CD4-positive, alpha-beta T cell treated with Interleukin-15 for 4 hours (primary cell): ENCODE measurements at places on chromosomes 6 and 20.

DNA sequence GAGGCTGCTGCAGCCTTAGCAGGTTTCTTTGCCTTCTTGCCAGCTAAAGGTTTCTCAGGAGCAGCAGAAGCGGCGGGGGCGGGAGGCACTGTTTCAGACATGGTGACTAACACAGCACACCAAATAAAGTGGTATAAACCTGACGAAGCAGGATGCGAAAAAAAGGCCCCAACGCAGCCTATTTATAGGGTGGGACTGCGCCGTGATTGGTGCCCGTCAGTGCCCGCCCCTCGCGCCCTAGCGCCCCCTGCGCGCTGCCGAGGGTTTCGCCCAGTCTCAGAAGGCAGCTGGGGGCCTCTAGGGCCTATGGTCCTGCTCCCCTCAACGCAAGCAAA, 55.0 kb downstream of the TRIM38 start:
- DNase-seq: peak; percentile 76

DNA sequence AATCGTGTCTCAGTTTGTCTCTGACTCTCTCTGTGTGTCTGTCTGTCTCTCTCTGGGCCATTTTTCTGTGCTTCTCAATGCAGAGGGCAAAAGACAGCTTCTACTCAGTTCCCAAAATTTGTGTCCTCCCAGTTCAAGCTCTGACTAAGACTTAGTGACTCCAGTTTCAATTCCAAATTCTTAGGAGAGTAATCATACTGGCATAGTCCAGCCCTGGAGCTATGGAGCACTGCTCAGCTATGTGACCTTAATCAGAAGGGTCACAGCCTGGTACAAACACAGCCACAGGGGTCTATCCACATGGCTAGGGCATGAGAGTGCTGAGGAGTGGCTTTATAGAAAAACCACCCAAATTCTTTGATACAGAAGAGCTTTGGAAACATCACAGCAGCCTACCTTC, 91.9 kb downstream of the FOXF2 start:
- DNase-seq: no peak

- DNase-seq: peak; percentile 49
These were observed 101.3 kb downstream of the RTN4IP1 start for GRCh38 chr6:106527979-106528378.

GRCh38 chr6:66499851-66500250, 792.8 kb upstream of the EYS start:
- DNase-seq: no peak

DNA sequence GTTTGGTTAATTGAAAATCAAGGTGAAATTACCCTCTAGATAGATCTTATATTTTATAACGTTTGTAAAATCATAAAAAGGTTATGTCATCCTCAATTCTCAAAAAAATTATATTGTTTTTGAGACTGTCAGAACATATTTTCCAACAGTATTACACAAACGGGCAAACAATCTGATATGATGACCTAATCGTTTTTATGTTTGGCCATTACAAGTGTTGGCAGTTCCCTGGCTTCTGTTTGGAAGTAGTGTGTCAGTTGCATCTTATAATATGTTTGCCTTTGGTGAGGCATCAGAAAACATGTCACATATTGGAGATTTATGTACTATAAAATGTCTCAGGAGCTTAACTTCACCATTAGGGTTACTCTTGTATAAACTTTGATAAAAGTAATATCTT, 308.1 kb upstream of the EPHA7 start:
- DNase-seq: no peak

DNA sequence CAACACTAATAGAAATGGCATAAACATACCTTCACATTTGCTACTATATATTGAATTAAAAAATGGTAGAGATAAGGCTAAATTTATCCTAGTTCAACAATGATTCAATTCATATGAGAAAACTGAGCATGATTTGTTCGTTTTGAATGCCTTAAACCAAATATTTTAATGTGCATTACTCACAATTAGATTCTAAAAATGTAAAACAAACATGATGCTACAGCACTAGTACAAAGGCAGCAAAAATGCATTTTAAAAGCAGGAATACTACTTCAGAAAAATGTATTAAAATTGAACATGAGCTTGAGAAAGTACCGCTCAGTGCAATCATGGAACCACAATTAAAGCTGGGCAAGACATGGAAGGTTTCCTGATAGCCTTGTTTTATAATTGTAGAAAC, 195.3 kb downstream of the KCNQ5 start:
- no peak for DNase-seq

- DNase-seq: no peak
These were observed 79.0 kb downstream of the ANKEF1 start for GRCh38 chr20:10113746-10114145.

DNA sequence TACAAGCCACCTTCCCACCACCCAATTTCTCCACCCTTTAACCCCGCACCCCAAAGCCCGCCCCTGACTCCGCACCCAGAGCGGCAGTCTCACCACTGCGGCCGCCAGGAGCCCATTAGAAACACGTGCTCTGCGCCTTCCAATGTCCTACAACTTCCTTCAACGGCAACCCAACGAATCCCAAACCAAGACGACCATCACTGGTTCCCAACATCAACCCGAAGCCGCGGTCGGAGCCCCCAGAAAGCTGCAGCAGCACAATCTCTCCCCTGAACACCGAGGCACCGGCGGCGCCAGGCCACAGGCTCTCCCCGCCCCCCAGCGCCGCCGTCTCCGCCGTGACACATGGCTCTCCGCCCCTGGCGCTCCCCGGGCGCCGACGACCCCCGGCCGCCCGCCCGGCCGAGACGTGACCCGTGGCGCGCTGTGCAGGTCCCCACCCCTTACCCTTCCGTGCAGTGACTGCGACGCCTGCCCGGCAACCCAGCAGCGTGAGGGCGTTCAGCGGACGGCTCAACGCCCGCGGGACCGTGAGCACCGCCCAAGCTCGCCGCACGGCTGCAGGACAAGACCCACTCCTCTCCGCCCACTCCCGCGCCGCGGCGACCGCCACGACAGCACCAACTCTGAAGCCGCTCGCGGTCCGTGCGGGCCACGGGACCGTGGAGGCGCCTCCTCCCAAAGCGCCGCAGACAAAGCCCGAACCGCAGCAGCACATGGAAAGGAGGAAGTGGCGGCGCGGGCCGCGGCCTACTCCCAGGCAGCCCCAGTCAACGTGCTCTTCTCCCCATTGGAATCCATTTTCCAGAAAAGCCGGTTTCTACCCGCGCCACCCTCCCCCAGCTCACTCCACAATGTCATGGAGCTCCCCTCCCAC, 551 bp downstream of the SYNCRIP start:
- peak; percentile 33 for DNase-seq

DNA sequence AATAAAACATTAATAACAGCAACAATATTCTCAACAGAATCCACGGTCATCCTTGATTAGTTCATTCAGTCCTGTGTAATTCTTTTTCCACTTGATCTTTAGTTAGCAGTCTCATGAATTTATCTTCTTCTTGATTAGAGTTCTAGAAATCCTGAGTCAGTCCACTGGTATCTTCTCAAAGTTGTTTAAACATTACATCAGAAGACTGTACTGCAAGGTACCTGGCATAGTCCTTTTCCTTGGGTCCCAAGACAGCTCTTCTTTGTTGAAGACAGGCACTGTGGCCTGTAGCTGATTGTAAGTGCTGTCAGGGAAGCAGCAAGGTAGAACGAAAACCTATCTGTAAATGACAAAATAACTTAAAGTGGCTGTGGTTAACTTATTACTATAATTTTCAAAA, 11.8 kb downstream of the MAP3K4 start:
- no peak for DNase-seq

DNA sequence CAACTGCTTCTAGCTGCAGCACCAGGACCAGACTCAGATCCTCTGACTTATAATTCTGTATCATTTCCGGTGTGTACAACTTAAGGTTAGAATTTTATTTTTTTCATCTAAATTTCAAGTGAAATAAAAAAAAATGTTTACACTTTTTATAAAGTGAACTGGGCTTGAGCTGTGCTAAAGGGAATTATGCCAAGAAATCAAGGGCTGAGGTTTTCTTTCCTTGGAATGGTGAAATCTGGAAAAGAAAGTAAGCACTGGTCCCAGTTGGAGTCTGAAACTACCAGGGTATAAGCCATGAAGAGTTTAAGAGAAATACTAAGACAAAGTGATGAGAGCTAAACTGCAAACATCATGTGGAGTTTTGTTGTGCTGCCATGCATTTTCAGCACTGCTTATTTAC, 21.7 kb upstream of the FYN start:
- DNase-seq: no peak

DNA sequence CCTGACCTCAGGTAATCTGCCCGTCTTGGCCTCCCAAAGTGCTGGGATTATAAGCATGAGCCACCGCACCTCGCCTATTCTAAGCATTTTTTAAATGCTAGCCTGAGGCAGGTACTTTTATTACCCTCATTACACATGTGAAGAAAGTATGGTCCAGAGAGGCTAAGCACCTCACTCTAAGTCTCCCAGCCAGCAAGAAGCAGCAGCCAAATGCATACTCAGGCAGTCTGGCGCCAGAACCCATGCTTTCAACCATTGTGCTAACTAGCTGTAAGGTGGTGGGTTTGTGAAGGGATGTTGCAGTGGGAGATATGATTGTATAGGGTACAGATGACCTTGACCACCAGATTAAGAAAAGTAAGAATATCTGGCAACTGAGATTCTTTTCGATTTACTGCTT, 26.1 kb upstream of the RIPOR2 start:
- no peak for DNase-seq

- DNase-seq: no peak
These were observed 17.1 kb downstream of the MRPL14 start for GRCh38 chr6:44110005-44110676.

- peak; percentile 45 for DNase-seq
These were observed 26.2 kb downstream of the SLC16A10 start for GRCh38 chr6:111113336-111114086.

DNA sequence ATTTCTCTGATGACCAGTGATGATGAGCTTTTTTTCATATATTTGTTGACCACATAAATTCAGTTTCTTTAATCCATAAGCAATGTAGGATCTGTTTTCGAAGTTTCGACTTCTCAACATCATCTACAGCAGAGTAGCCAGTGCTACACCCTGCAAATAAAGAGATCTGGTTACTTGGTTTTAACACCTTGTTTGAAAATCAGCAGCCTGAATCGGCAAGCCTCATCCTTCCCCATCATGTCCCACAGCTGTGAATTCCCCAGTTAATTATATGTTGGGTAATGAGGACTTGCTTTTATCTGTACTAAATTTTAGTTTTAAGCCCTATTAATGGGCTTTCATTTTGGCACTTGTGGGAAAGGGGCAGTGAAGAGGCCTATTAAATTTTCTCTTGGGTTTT, 80.6 kb downstream of the BMP2 start:
- no peak for DNase-seq

- DNase-seq: no peak
These were observed 104.5 kb upstream of the ADGRF1 start for GRCh38 chr6:47146431-47147174.
